Temporal lobe (tissue), 4 donors: ENCODE measurements at places on chromosomes 2 and 18. TPM values are rescaled to one million over a fixed set of nuclear protein-coding genes. Genes with fewer than 3 reads are reported as not detected.

Gene DYSF
- total RNA-seq: 1.5 TPM

Gene SNORC
- 0.74 TPM for total RNA-seq

Gene ADAM23
- total RNA-seq: 22.9 TPM

Gene MYO7B
- total RNA-seq: under 0.01 TPM

Gene OTOF
- total RNA-seq: 0.25 TPM

Gene FAP
- 2.0 TPM for total RNA-seq

Gene FTCDNL1
- 5.4 TPM for total RNA-seq

Gene AQP12A
- not detected for total RNA-seq
